ENCODE measurements at places on chromosomes 11 and 22.
A peak's percentile ranks its signal among the peaks of the same experiment; 100 is the strongest.

GRCh38 chr11:104410336-104410735 is 246.4 kb upstream of the PDGFD start:
- no peak for ATAC-seq

- no peak for ATAC-seq
These were observed 429 bp upstream of the SLC22A6 start for GRCh38 chr11:62985041-62985750.

DNA sequence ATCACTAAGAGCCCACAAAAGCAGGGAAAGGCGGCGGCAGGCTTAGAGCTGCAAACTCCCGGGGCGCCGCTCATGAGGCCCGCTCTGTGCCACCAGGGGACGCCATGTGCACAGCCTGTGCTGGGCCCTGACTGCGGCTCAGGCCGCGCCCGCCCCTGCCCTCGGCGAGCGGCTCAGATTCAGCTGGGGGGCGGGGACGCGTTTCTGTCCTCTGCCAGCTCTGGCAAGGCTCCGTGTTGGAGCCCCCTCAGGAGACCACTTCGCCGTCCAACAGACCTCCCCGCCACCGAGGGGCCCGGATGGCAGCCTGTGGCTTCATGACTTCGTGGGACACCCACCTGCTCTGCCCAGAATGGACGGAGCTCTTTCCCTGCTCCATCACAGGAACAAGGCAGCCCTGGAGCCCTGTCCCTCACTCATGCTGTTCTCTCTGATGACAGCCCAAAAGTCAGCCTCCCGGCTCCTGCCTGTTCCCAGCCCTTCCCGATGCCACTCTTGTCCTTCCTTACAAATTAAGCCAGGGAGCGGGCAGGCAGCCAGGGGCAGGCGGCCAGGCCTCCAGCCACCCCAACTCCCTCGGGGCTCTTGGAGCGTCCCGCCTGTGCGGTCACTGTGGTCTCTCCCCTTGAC is 69.1 kb downstream of the NAT10 start:
- ATAC-seq = peak; percentile 100

DNA sequence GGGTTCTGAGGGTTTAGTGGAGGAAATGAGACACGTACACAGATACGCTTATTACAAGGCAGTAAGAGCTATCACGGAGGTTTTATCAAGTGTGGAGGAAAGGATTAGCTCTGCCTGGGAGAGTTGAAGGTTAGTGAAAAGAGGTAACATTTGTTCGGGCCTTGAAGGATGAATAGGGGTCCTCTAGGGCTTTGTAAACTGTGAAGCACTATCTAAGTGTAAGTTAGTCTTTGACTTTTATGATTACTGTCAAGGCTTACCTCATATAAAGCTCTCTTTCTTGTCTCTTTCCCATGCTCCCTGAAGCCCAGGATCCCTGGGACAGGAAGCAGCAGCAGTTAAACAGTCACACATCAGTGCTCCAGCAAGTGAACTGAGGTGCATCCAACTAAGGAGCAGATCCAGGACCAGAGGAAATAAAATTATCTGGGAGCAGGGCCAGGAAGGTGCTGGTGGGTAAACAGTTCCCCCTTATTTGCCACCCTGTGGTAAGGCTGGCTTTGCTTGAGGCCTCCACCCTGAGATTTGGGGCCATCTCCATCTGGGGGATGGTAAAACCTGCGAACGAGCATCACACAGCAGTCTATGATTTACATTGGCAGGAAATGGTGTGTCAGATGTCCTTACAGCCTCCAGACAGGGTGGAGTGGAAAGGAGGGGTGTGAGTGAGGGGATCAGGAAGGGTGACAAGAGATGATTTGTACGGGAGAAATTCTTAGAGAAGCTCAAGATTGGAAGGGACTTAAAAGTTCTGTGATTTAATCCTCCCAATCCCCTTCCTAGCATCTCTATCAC is 27.2 kb downstream of the GVQW3 start:
- no peak for ATAC-seq

DNA sequence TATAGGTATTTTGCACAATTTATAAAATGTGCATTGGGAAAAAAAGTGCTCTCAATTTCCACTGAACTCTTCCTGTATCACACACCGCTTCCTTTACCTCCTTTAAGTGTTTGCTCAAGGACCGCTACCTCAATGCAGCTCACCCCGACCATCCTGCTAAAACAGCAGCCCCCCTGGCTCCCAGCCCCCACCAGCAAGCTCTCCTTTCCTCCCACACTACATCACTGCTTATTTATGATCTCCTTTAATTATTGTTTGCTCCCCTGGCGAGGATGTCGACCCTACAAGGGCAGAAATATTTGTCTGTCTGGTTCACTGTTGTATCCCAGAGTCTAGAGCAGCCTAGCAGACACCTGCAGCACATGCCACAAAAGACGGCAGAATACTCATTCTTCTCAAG is 10.0 kb downstream of the SHANK2 start:
- no peak for ATAC-seq

GRCh38 chr11:47185305-47186075 is 744 bp downstream of the PACSIN3 start:
- ATAC-seq = peak; percentile 7

GRCh38 chr11:128397362-128397761 is 190.0 kb downstream of the ETS1 start:
- no peak for ATAC-seq

Measured in SK-N-SH treated with all-trans-retinoic acid at 6 μM for 48 hours (cell line).